Urinary bladder (tissue), 4 donors: ENCODE measurements at places on chromosomes 2 and 18. TPM values are rescaled to one million over a fixed set of nuclear protein-coding genes. Genes with fewer than 3 reads are reported as not detected.

The GORASP2 gene
- 35.5 TPM for total RNA-seq

The INHA gene
- not detected for total RNA-seq

The GPR35 gene
- 0.63 TPM for total RNA-seq

DNA sequence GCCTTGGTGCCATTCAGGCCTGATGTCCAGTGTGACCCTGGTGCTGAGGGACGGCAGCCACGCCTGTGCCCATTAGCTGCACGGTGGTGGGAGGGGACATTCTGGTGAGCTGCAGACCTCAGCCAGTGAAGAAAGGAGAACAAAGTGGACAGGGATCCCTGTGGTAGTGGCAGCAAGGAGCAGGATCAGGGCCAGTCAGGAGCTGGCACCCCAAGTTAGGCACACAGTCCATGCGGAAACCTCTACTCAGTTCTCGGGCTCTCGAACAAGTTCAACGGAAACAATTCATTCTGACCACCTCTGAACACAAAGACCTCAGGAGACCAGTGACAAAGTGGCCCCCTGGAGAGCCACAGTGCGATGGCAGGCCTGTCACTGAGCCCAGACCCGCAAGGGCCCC, 30.1 kb downstream of the COA5 start:
- DNase-seq, result no peak

DNA sequence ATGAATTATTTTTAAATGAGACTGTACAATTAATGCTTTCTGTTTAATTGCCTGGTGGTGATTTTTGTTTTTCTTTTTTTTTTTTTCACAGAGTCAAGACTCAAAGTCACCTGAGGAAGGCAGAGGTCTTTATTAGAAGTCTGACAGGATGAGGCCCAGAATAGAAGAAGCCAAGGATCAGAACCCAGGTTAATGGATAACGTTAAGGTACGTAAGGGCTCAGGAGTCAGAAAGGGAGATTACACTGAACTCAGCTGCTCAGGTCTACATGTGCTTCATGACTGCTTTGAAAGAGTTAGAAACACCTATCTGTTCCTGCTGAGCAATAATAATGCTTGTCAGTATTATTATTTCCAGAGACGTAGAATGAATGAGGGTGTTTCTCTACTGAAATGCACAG, 196.5 kb downstream of the LRATD1 start:
- no peak for DNase-seq

DNA sequence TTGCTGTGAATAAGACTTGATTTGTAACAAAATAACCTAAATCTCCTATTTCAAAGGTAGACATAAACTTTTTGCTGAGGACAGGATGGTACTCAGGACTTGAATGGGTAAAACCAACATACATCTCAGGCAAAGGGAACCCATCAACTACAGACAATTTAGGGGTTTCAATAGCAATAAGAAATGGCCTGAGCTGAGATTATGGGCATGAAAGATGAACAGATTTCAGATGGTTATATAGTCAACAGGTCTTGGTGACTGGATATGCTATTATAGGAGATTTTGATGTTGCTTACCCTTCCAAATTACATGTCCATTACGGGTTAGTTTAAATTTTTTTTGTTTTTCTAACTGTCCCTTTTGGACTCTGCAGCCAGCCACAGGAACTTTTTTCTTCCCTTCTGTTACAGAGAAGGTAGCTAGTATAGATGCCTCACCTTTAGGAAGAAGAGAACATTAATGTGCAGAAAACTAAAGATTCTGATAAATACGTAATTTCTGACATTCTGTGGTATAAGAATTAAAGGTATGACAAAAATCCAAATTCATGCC, 4.6 kb downstream of the RPS27A start:
- no peak for DNase-seq

DNA sequence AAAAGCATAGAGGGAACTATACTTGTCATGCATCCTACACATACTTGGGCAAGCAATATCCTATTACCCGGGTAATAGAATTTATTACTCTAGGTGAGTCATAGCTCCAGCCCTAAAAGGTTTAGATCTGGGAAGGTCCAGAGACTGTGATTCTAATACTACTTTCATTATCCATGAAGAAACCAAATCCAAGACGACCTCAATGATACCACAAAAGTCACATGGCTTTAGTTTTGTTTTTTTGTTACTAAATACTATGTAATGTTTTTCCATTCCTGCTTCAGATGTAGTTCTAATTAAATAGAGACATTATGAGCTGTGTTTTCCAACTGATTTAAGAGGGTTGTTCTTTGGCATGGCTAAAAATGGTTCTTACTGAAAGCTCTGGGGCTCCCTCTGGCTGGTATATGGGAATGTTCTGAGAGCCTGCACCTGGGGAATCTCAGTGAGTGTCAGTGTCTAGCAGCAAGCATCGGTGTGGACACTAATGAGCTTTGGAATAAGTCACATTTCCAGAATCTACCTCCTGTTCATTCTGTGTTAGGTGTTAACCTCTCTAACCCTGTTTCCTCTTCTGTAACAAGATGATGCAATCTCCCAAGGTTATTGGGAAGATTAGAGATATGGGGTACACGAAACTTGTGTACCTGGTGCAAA, 20.5 kb upstream of the IL1RL2 start:
- DNase-seq, result no peak

DNA sequence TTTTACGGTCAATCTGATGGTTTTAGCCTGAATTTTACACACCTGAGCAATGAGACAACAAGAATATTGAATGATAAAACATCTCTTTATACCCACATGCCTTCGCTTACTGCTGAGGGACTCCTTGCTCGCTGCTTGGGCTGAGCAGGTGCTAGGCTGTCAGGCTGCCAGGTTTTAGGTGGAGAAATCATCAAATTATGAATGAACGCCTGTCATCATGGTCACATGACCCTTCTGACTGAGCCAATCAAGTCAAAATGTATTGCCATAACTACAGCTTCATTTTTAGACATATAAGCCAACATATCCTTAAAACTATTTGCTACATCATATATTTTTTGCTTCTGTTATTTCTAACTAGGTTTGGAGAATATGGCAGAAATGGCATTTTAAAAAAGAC, 274.0 kb downstream of the LNPK start:
- no peak for DNase-seq

GRCh38 chr2:120700659-120701058, 35.0 kb upstream of the GLI2 start:
- no peak for DNase-seq

DNA sequence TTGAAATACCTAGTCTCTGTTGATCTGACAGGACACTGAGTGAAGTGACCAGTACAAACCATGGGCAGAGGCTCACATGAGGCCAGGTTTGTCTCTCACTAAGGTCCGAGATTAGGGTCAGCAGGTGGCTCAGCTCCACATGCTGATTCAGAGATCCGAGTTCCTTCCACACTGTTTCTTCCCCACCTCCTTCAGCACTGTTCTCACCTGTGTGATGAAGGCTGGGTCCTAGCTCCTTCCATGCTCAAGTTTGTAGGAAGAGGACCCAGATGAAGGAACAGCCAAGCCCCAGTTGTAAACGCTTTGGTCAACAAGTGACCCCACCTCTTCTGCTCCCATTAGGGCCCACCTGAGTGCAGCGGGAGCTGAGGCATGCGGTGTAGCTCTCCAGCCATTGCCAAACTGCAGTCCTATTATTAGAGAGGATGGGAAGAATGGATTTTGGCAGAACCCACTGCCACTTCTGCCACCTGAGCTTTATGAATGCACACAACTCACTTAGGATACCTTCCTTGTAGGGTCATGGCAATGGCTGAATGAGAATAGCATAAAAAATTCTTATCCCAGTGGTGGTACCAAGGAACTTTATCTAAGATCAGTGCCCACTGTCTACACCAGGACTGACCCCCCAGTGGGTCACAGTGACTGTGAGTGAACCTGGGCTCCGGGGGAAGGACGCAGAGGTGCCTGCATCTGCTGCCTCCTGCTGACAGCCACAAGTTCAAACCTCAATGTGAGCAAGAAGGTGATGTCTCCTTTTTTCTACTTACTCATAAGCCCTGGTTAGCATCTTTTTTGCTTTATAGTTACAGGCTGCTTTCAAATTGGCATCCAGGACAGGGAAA, 324.8 kb upstream of the HS6ST1 start:
- no peak for DNase-seq

DNA sequence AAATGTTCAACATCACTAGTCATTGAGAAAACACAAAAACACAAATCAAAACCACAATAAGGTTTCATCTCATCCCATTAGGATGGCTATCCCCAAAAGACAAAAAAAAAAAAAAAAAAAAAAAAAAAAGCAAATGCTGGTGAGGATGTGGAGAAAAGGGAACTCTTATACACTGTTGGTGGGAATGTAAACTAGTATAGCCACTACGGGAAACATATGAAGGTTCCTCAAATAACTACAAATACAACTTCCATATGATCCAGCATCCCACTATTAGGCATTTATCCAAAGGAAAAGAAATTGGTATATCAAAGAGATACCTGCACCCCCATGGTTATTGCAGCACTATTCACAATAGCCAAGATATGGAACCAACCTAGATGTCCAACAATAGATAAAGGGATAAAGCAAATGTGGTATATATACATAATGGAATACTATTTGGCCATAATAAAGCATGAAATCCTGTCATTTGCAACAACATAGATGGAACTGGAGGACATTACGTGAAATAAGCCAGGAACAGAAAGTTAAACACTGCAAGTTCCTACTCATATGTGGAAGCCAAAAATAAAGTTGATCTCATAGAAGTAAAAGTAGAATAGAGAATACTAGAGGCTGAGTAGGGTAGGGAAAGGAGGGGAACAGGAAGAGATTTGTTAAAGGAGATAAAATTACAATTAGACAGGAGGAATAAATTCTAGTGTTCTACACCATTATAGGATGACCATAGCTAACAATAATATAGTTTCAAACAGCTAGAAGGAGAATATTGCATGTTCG, 8.4 kb downstream of the POLR1A start:
- no peak for DNase-seq

DNA sequence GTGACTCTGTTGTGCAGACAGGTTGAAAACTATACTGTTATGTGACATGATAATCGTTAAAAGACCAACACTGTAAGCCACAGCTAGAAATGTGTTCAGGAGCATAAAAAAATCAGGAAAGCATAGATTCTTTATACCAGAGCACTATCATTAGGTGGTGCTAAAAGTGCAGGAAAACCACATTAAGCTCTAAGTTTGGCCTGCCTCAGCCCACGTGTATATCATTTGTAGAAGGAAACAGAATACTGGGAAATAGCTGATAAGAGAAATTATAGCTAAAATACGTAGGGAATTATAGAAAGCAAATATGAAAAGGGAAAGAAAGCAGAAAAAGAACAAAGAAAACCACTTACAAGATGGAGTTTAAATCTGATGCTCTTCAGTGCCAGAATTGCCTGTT, 26.5 kb upstream of the C2orf74 start:
- peak; percentile 11 for DNase-seq
